ENCODE measurements at places on chromosomes 5 and 9.
A peak's percentile ranks its signal among the peaks of the same experiment; 100 is the strongest.

DNA sequence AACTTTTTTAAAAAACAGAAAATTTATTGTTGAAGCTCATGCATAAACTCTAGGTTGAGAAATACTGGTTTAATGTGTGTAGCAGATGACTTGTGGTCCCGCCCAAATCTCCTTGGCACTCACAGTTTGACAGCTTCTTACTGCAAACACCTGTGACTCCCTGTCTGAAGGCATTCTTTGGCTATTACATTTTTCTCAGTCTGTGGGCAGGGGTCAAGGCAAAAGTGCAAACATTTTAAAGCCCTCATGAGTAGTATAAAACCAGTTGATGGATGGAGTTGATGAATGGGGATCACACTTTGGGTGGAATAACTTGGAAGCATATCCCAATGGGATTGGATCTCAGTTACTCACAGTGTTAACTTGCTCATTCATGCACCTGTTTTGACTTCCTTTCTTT lies 1007.0 kb upstream of the NUDT12 start:
- DNase-seq: no peak

DNA sequence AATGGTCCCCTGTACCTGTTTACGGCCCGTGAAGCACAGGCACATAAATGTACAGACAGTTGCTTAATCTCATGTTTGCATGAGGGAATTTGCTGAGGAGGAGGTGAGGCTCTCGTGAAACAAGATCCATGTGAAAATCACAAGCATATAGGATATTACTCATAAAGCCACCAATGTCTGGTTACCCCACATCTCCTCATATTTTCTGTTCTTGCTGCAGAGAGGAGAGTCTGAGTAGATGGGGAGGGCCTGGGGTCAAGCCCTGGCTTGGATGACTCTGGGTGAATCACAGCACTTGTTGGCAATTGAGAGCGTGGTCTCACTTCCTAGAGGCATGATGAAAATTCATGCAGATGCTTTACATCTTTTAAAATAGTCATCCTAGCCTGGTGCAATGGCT lies 975 bp downstream of the AGXT2 start:
- peak; percentile 79 for DNase-seq

- DNase-seq: no peak
These were observed 24.1 kb upstream of the VLDLR start for GRCh38 chr9:2597483-2597882.

DNA sequence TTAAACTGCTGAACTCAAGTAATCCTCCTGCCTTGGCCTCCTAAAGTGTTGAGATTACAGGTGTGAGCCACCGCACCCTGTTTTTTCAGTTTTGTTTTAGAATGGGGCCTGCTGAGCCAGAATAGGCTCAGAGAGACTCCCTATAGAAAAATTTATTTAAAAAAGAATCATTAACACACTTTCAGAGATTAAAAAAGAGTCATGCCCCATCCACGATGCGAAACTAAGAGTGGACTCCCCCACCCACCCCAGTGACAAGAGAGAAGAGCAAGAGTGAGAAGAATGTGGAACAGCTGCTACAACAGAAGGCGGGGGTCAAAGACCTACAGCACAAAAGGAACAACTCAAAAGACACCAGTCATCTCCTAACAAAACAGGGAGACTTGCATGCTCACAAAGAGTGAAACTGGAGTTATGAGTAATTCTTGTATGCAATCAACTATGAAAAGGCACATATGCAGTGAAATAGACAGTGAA lies 47.2 kb downstream of the GLDC start:
- no peak for DNase-seq

GRCh38 chr9:91172329-91172728 lies 189.4 kb downstream of the AUH start:
- DNase-seq: no peak

- DNase-seq: no peak
These were observed 77.3 kb upstream of the SLC1A3 start for GRCh38 chr5:36529142-36529541.

DNA sequence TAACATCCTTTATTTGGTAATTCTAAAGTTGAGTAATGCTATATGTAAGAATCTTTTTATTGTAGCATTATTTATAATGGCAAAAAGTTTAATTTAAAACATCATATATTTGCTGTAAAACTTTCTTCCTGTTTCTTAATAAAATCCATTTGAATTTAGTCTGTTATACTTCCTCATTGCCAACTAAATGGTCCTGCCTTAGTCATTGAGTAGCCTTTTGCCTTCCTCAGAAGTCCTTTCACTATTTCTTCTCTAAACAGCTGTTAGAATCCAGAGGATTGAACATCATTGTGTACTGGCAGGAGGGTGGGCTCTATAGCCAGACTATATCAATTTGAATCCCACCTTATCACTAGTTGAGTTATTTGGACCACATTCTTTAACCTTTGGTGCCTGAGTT lies 11.0 kb downstream of the SLC44A1 start:
- no peak for DNase-seq

DNA sequence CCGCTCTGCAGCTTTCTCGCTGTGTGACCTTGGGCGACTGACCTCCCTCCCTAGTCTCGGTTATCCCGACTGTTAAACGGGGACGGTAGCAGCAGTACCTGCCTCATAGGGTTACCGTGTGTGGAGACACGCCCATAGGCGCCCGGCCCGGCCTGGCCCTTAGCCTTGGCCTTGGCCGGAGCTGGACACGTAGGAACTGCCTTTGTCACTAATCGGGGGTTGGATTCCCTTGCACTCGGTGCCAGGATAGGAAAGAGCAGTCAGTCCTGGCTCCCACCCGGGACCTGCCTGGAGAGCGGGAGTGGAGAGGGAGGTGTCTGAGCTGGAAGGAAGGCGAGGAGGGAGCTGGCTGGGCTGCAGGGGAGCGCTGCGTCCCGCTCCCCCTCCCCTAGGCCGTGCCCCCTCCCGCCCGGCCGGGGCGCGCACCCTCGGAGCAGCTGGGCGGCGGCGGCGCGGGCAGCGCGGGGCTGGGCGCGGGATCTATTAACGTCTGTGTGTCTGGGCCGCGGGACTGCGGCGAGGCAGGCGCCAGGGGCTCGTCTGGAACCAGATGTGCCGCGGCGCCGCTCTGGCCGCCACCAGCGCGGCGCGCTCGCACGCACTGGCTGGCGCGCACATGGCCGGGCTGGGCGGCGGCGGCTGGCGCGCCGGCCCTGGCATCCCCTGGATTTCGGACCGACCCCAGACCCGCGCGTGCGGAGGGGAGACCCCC lies 31.7 kb downstream of the PRRX2 start:
- DNase-seq: no peak
